ENCODE measurements at places on chromosomes 7 and 10.

- no peak for DNase-seq
Measured at GRCh38 chr7:332020-332517, 42.1 kb downstream of the FOXL3 start.

DNA sequence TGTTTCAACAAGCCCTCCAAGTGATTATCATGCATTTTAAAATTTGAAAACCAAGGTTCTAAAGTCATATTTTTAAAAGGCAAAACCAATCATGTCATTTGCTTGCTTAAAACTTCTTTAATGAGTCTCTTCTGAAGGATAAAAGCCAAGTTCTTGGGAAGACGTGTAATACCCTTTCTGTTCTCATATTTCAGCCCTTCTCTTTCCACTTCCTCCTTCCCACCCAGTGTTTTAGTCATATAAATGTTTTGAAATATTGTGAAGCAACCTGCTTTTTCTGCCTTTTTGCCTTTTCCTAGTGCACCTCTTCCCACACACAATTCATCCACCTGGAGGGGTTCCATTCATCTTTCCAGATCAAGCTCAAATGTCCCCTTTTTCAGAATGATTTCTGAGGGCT, 211.1 kb upstream of the LRRTM3 start:
- no peak for DNase-seq

GRCh38 chr10:76201962-76202361, 770.5 kb downstream of the LRMDA start:
- DNase-seq, result no peak

GRCh38 chr10:22464966-22465629, 119.8 kb downstream of the SPAG6 start:
- no peak for DNase-seq

DNA sequence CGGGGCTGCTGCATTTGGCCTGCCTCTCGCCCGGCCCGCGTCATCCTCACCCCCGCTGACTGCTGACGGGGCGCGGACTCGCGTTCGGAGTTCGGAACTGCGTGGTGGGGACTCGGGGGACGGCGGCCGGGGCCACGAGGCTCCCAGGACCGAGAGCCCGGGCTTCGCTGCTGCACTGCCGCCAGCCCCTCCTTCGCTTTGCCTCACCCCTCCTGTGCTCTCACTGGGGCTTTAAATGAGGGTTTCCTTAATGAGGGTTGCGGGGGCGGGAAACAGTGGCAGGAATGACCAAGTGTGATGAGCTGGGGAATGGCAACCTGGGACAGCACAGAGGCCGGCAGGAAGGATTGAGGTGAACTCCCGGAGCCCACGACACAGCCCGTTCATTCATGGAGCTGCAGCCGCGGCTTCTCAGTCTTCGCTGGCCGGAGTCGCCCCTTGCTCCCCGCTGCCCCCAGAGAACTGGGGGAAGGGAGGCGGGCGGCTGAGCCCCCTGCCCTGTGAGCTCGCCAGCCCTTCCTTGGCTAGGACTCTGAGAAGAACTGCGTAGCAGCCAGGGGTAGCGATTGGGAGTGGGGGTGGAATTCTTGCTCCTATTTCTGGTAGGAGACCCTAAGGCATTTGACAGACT, 1.5 kb upstream of the LRRC4 start:
- DNase-seq, result no peak

DNA sequence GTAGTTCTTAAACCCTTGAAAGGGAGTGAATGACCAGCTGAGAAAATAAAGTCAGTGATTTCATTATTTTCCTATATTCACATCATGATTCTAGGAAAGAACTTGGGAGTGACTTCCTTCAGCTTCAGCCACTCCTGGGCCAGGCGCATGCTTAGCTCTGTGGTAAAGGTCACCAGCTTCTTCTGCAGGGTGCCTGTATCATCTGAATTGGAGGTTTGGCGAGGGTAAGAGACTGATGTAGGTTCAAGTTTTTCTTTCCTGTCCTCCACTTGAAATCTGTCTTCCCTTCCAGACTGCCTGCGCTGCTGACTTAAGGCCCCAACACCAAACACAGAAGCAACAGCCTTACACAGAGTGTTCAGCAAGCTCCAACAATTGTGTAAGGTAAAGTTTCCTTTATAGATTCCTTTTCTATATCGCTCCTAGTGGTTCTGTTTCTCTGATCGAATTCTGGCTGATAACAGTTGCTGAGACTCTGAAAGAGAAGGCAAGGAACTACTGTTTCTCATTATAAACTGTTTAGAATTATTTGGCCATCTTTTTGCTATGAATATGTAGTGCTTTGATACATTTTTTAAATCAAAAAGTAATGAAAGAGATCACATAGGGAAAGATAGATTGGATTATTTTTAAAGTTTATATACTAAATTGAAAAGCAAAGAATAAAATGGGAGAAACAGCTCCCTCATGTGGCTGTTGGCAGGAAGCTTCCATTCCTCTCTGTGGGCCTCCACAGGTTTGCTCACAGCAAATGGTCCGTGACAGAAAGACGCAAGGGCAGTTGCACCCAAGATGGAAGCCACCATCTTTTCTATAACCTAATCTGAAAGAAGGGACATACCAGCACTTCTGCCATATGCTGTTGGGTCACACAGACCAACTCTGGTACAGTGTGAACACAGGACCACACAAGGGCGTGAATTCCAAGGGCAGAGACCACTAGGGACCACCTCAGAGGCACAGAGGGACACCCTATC, 14.0 kb downstream of the GATAD1 start:
- peak; percentile 10 for DNase-seq

DNA sequence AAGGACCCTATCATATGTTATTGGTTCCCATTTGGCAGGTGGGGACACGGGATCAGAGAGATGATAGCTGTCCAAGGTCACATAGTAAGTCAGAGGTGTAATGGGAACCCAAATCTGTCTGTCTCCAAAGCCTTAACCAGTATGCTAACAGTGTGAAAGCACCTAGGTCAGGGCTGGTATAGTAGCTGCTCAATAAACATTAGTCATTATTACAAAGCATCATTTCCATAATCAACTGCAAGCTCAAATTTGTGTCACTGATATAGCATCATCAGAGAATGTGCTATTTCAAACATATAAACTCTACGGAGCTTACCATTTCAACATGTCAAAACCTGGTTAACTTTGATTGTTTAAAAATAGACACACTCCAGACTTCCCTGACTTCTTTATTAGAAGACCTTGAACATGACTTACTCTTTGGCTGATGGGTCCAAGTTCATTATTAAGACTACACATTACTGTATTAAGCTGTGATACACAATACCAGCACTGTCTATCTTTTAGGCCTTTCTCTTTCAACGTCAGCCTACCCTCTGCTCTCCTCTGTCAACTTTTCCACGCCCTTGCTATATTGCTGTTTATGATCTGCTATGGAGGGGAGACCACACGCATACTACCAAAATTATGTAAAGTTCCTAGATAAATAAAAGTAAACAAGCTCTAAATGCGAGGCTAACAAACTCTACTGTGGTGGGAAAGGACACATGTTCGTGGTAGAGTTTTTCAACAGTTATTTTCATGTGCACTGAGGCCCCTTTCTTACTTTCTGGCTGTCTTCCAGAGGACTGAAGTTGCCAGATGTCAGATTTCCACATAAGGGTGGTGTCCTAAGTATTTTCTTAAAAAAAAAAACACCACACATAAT, 33.6 kb downstream of the DNMBP start:
- DNase-seq, result no peak

GRCh38 chr10:8389630-8390029, 335.1 kb downstream of the GATA3 start:
- no peak for DNase-seq

GRCh38 chr7:99860281-99861127, 16.3 kb downstream of the OR2AE1 start:
- DNase-seq, result no peak

DNA sequence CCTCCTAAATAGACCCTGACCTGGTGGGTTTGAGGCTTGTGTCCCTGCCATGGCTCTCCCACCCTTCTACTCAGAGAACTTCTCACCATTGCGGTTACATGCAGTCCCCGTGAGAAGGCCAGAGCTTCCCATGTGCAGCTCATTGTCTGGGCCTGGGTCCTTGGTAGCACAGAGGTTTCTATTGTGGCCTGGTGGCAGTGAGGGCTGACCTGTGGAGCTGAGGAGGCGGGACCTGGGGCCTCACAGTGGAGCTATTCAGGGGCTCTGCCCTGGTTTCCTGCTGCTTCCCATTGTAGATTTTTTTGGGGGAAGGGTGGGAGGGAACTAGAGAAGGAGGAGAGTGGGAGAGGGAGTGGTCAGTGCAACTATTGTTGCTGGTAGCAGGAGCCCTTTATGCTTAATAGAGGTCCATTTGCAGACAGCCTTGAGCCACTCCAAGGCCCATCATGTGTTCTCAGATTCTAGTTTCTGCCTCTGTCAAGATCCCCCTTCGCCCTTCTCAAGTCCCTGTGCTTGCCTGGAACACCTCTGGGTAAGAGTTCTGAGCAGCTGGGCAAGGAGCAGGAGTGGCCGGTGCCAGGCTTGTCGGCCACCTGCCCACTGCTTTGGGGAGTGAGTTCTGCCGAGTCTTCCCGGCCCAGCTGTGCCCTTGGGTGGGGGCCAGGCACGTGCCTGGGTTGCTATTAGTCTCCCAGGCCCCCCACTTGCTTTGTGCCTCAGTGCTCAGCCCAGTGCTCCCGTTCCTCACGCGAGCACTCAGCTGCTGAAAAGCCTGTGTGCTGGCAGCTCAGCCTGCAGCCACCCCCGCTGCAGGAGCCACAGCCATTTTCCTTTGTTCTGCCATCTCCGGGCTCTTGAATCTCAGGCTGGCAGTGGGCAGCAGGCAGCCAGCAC, 10.7 kb downstream of the TSPAN14 start:
- no peak for DNase-seq

GRCh38 chr7:132548489-132549078, 27.7 kb downstream of the PLXNA4 start:
- no peak for DNase-seq

GRCh38 chr10:72098301-72098835, 10.0 kb upstream of the SPOCK2 start:
- no peak for DNase-seq

DNA sequence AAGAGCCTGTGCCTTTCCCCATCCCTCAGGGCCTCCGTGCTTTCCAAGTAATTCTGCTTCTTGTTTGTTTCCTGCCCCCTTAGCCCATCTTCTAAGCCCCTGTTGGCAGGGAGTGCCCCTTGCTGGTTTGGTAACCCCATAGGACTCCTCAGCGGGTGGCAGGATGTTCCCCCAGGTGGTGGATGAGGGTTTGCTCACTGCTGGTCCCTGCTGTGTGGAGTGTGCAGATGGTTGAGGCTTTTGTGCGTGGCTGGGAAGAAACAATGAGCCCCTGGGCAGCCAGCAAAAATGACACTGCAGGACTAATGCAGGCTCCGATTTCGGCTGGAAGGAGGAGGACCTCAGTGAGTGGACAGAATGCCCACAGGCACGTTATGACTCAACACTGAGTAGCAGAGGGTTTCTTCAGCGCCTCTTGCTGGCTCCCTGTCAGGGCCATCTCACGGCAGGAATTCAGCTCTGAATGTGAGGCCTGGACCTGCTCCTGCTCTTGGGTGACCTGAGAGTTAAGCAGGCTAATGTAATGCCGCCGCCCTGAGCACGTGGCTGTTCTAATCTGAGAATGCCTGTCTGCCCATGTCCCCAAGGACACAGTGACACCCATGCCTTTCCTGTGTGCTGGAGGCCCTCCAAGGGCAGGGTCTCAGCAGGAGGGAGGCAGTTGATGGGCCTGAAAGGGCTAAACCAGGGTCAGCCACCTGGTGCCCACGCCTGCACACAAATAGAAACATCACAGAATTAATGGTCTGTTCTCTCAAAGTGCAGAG, 16.6 kb downstream of the BAG3 start:
- DNase-seq, result no peak

DNA sequence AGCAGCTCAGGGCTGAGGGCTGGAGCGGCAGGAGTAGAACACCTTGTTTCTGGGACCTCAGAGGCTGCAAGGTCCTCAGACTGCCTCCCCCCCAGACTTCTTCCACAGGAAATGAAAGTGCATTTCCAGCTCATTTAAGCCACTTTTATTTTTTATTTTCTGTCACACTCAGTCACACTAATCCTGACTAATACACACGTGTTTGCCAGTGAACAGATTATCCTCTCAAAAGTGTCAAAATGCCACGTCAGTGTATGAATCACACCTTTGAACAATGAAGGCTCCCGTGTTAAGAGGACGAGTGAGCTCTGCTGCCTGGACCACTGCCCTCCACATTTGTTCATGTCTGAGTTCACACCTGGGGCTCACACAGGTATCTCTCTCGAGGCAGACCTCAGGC, 488.5 kb downstream of the DNAJB6 start:
- DNase-seq, result no peak

- DNase-seq, result no peak
Measured at GRCh38 chr10:10516346-10517130, 501.1 kb upstream of the CELF2 start.

- DNase-seq, result no peak
Measured at GRCh38 chr10:9301148-9301547, 1246.7 kb downstream of the GATA3 start.

DNA sequence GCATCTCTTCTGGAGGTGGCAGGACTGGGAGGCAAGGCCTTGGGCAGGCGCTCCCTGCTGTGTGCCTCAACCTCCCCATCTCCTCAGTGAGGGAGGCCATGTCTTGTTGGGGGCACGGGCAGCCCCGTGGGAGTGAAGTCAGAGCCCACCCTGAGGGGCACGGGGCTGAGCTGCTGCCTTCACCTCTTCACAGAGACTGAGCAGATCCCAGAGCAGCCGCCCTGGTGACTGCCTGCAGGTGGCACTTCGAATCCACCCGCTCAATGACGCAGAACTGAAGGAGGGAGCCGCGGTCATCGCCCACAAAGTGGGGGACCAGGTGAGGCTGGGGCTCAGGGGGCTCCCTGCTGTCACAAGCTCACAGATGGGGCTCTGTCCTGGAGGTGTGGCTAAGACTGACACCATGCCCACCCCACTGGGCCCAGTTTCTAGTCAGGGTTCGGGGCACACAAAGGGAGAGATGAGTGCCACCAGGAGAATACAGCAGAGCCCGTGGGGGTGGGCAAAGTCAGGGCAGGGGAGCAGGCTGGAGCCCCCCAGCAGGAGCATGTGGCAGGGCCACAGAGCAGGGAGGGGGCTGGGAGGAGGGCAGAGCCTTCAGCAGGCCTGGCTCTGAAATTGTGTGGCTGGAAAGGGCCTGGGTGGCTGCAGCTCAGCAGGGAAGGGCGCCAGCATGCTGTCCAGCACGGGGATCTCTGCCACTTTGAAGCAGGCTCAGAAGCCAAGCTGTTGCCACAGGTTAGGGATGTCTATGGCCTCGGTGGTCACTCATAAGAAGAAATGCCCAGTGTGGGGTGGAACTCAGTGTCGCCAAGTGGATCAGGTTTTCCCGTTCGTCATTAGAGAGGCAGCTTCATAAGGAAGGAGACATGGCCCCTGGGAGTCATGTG, 18.8 kb upstream of the CHST12 start:
- no peak for DNase-seq

DNA sequence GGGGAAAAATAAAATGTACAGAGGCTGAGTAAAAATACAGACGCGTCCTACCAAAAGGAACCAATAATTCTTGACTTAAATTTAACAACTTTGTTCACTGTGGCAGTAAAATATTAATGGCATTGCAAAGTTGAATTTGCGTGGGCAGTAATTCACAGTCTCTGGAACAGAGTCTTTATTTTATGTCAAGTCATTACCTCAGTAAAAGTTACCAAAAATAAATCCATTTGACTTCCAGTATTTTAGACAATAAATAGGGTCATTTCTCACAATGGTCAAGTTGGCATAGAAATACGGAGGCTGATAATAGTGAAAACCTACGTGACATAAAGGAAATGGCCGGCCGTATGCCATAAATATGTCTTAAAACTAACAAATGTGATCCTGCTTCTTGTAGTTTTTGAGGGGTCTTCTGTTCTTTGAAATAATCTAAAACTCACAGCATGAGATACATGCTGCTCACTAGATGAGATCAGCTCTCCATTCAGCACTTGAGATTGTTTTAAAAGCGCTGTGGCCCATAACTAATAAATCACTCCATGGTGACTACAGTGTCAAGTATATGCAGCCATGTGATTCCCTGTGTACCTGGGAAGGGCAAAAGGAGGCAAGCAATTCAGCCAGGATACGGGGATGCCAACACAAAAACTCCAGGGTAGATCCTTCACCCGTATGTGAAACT, 75.3 kb downstream of the DOCK4 start:
- no peak for DNase-seq
